CD8-positive, alpha-beta T cell (primary cell): ENCODE measurements at places on chromosomes 4 and X.

- DNase-seq, result no peak
Observed at GRCh38 chr4:143616771-143617170, 83.7 kb downstream of the FREM3 start.

DNA sequence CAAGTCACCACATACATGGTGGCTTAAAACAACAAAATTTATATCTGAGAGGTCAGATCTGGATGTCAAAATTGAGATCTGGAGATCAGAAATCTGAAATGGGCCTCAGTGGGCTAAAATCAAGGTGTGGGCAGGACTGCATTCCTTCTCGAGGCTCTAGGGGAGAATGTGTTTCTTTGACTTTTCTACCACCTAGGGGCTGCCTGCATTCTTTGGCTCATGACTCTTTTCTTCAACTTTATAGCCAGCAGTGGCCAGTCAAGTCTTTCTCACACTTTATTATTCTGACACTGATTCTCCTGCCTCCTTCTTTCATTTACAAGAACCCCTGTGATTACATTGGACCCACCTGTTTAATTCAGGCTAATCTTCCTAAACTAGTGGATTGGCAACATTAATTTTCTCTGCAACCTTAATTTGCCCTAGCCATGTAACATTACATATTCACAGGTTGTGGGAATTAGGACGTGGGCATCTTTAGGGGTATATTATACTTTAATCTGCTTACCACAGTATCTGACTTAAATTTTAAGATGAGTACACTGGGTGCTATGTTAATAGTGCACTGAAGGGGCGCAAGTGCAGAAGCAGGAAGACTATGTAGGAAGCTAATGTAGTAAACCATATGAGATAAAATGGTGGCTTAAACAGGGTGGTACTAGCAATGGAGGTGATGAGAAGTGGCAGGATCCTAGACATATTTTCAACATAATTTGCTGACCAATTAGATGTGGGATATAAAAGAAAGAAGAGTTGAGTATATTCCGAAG, 188.0 kb downstream of the SLC4A4 start:
- no peak for DNase-seq

DNA sequence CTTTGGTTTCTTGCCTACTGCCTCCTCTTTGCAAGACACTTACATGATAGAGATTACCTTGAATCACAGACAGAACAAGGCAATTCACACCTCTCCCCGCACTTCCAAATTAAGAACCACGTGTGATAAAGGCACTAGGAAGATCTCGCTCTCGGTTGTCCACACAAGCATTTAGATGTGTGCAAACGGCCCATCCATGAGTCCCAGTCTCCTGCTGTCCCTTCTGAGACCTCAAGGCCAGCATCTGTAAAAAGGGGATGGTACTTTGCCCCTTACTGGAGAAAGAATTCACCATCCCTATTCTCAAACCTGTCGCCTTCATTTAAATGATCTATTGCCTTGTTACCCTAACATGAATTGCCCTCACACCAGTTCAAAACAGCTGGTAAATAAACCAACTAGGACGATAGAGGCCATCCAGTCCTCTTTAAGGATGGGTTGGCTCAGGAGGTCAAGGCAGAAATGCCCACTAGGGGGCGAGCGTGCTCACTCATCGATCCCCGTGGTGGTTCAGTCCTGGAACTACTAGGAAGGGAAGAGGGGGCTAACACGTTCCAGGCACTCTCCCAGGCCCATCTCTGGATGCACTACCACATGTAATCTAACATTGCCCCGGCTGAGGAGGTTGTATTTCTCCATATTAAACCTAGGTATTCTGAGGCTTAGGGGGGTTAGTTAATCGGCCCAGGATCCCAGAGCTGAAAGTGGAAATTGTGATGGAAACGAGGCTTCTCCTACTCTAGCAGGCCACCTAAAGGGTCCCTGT, 95.8 kb downstream of the DHX15 start:
- DNase-seq, result peak; percentile 38

DNA sequence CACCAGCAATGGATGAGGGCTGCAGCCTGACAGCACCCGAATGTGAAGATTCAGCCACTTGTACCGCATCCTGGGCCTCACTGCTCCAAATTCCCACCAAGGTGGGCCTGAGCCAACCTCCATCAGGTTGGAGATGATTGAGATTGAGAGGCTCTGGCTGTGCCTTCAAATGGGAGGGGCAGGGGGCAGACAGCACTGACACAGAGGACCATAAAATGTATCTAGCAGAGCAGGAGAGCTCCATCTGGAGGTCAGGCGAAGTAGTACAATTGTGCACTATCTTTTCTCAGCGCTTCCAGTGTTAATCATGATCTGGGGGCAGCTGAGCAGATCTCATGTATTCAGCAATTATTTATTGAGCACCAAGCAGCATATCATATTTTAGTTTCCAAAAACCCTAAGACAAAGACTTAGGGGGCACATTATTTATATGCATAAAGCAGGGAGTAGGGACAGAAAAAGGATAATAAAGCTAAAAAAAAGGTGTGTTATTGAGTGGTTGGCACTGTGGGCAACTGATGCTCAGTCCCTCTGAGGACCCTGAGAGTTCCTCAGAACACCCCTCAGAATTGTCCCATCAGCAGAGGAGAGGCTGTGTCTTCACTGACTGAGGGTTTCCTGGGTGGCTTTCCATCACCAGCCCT, 31.6 kb upstream of the C1QTNF7 start:
- peak; percentile 61 for DNase-seq

DNA sequence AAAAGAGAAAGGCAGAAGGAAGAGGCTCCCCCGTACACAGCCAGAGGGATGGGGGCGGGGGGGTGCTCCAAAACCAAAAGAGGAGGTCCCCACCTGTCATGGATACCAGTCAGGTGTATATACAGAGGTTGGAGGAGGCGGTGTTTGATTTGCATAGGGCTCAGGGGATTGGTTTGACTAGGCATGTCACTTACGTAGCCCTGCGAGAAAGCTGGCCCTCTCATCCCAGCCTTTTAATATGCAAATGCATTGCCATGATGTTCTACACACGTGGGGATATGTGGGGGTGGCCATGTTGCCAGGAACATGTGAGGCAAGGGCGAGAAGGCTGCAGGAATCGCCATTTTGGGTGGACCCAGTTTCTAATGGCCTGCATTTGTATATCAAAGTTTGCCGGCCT, 38.6 kb downstream of the TMEM150C start:
- no peak for DNase-seq

DNA sequence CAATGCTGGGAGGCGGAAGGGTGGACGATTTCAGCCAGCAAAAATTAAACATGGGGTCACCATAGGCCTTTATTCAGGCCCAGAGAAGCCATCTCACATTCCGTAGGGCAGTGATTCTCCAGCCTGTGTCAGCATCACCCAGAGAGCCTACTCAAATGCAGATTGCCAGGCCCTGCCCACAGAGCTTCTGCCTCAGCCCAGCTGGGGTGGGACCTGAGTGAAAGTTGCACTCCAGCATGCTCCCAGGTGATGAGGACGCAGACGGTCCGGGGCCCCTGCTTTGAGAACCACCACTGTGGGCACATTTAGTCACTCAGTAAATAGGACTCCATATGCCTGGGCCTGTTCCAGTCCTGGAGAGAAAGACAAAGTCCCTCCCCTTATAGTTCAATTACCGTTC, 12.4 kb upstream of the C4orf50 start:
- no peak for DNase-seq

- DNase-seq, result no peak
Observed at GRCh38 chr4:52371841-52372240, 287.3 kb downstream of the USP46 start.

- DNase-seq, result no peak
Observed at GRCh38 chrX:119753001-119753400, 5.4 kb upstream of the SOWAHD start.

- DNase-seq, result no peak
Observed at GRCh38 chrX:150084496-150085229, 146.4 kb upstream of the EOLA2 start.

DNA sequence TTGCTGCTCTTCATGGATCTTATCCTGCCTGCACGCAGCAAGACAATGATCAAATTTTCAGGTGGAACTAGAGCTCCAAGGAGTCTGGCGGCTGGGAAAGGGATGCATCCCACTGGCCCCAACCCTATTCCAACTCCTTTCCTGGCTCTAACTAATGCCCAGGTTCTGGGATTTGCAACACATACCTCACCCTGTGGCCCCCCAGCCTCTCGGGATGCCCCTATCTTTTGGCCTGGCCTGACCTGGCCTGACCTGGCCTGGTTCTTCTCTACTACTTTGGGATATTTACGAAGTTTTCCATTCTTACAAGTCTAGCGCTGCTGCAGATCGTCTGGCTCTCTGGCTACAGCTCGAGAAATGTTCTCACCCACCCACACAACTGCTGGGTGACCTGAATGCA, 56.4 kb upstream of the CDKN2AIP start:
- DNase-seq, result no peak

DNA sequence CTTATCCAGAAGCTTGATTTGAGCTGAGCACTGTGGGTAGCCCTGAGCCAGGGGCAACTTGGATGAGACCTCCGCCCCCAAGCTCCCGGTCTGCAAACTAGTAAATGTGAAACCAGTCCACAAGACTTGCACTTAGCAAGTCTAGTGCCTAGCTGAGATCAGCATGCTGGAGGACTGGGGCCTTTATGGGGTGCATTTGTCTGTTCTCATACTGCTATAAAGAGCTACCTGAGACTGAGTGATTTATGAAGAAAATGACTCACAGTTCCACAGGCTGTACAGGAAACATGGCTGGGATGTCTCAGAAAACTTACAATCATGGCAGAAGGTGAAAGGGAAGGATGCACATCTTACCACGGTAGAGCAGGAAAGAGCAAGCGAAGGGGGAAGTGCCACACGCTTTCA, 42.1 kb upstream of the HOPX start:
- DNase-seq, result no peak

- no peak for DNase-seq
Observed at GRCh38 chr4:185734214-185734613, 77.8 kb downstream of the SORBS2 start.

DNA sequence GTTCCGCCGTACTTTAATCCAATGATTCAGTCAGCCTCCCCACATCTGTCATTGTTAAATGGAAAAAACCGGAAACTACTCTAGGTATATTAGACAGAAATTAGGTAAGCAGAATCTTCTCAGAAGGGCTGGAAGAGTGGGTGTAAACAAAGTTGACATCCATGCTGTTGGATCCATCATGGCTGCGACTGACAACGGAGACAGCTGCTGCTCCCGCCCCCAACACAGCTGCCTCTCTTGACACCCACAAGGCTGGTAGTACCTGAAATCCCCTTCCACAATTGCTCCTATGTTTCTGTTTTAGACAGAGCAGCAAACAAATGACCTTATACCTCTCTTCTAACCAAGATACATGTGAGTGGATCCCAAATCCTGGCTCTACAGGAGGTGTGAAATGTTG, 66.6 kb downstream of the RXFP1 start:
- no peak for DNase-seq

DNA sequence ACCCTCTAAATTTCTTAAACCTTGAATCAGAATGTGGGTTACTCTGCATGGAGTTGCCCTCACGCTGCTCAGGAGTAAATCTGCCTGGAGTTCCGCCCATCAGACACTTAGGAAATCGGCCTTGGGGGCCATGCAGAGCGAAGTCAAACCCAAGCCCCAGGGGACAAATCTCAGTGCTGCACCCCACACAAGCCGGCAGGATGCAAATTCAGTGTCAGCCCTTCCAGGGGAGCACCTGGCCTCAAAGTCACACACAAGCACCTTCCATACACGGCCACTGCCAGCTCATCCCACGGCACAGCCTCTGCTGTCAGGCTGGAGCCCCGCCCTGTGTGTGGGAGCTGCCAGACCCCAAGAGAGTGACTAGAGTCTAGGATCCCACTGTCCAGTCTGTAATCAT, 27.4 kb downstream of the RNF212 start:
- DNase-seq, result no peak

DNA sequence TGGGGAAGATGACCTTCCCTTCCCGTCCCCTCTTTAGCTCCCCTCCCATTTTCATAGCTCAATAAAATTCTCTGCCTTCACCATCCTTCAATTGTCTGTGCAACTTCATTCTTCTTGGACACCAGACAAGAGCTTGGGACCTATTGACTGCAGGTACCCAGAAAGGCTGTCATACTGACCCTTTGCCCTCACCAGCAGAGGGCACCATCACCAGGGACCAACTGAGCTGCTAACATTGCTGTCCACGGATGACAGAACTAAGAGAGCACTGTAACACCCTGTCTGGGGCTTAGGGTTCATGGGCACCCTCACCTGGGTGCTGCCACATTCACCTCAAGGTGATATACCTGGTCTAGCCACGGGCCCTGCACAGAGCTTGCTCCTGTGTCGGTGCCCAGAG, 141.3 kb upstream of the VCX3B start:
- DNase-seq, result no peak

GRCh38 chr4:40912460-40913184, 162.9 kb downstream of the NSUN7 start:
- DNase-seq, result no peak
